ENCODE measurements at places on chromosomes 5 and 9.

- no peak for DNase-seq
Measured at GRCh38 chr9:109652971-109653370, 127.0 kb upstream of the PALM2AKAP2 start.

DNA sequence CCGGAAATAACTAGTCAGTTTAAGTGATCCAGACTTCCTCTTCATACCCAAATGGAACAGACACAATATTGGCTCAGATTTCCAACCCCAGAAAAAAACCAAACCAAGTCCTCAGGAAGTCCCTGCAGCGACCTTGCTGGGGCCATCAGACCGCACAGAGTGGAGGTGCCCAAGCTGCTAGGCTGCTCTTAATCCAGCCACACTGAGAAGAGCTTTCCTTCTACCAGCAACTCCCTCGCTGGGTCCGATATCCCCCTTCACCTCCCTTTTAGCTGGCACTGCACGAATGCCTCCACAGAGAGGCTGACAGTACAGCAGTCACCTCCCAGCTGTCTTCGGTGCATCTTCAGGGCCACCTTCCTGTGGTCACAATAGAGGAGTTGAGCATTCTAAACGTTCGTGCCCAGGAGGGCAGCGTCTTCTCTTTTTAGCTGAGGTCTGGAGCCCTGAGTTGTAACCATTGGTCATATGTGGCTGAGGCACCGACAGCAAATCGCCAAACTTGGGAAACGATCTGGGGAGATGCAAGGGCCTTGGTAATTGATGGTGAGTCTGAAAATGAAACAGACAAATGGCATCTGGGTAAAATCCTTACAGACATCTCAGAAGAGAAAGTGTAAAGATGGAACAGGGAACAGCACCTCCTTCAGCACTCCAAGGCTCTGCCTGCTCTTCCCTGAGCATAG, 5.7 kb downstream of the NAIF1 start:
- no peak for DNase-seq

DNA sequence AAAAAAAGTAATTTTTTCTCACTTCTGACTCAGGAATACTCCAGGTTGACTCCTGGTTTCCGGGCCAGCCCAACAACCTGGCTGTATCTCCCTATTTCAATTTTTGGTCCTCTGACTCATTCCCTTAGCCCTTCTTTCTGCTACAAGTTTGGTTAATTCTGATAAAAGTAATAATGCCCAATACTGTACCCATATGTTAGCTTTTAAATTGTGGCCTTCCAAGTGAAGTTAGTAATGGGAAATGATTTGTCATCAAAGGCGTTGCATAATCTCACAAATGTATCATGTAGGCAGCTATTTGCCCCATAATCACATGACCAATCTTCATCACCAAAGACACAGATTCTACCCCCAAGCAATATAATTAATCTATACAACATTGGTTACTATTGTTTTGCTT, 31.1 kb upstream of the BNC2 start:
- no peak for DNase-seq

- no peak for DNase-seq
Measured at GRCh38 chr5:51664491-51665250, 281.4 kb downstream of the ISL1 start.

GRCh38 chr5:127907907-127908306, 175.7 kb upstream of the SLC12A2 start:
- no peak for DNase-seq

- no peak for DNase-seq
Measured at GRCh38 chr9:20570756-20571155, 51.5 kb downstream of the MLLT3 start.

DNA sequence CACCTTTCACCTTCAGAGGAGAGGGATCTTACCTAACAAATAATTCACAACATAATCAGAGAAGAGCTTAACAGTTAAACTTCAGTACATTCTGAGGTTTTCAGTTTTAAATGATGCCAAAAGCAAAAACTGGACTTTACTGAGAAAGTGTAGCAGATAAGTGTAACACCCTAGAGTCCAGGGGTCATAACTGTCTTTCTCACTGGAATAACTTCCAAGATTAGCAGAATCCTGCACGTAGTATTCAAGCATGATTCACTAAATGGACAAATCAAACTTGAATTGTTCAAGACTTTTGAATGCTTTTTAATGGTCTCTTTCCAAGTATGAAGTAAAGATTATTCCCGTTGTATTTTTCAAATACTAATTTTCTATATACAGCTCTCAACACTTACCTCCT, 180.1 kb upstream of the NREP start:
- no peak for DNase-seq

DNA sequence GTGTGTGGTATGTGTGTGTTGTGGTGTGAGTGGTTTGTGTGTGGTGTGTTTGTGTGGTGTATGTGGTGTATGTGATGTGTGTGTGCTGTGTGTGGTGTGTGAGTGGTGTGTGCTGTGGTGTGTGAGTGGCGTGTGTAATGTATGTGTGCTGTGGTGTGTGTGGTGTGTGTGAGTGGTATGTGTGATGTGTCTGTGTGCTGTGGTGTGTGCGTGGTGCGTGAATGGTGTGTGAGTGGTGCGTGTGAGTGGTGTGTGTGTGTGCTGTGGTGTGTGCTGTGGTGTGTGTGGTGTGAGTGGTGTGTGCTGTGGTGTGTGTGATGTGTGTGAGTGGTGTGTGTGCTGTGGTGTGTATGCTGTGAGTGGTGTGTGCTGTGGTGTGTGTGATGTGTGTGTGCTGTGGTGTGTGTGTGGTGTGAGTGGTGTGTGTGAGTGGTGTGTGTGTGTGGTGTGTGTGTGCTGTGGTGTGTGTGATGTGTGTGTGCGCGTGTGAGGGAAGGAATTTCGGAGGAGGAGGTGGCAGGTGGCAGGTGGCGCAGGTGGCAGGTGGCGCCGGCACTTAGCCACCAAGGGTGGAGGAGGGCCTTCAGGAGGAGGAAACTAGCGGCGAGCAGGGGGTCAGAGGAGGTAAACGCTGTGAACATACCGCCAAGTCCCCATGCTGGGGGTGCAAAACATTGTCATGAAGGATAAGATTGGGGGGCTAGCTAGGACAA, 191.8 kb downstream of the MELK start:
- DNase-seq = no peak

DNA sequence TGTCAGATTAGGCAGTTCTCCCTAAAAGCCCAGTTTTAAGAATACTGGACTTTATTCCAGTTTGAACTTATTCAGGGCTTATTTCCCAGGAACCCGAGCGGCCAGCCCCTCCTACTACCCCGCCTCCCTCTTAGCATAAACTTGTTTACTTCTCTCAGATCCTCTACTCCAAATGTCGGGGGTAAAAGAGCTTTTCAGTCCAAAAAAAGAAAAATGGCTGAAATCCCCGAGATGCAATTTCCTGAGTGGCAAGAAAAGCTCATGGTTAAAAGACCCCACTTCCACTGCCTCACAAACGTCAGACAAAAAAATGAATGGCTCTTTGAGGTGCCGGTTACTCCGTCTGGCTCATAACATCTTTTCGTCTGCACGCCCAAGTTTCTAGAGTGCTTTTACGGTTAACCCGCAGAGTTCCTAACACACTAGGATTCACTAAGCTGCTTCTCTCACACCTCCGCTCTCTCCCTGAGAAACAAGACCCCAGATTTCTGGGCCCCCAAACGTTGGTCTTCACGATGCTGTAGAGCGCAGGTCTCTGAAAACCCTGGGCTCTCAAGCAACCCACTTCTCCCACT, 402 bp downstream of the BRD8 start:
- no peak for DNase-seq

Data from activated effector memory CD4-positive, alpha-beta T cell treated with Interleukin-2 at 50 U/mL for 16 hours (primary cell).